Endothelial cell (in vitro differentiated cells): ENCODE measurements at places on chromosomes 5 and 9. TPM values are rescaled to one million over a fixed set of nuclear protein-coding genes. Genes with fewer than 3 reads are reported as not detected.

DNA sequence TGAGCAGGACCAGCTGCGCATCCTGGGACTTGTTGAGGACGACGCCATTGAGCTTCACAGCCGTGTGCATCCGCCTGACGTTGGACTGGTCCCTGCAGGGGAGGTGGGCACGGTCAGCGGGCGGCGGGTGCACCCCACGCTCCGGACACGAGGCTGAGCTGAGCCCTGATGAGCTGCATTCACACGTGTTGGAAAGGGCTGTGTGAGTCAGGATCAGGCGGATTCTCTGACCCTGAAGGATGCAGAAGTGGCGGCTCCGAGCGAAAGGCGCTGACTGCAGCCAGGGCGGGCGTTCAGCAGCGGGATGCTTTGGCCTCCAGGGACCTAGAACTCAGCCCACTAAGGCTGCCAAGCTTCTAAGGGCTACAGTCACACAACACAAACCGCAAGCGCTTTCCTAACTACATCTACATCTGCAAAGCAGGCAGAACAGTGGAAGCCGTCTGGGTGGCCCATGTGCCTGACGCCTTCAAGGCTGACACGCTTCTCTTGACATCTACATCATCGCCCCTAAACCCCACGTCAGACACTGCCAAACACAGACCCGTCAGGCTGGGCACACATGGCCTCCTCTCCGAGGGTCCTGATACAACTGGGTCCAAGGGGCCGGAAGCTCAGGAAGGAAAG lies 44.9 kb downstream of the NKD2 start:
- no peak overlapping the region for H3K27ac ChIP-seq
- peaks cover 3% of the 10 kb centered on the region for H3K27me3 ChIP-seq
- no peaks in the 10 kb centered on the region for H3K4me1 ChIP-seq
- DNase-seq, result no peak

- H3K27ac ChIP-seq, result no peak overlapping the region
- no peak overlapping the region for H3K4me3 ChIP-seq
- H3K4me1 ChIP-seq, result peaks cover 23% of the 10 kb centered on the region
- H3K36me3 ChIP-seq, result peaks cover under 1% of the 10 kb centered on the region
- DNase-seq, result no peak
These were observed 2.3 kb downstream of the PTGS1 start for GRCh38 chr9:122372856-122373845.

DNA sequence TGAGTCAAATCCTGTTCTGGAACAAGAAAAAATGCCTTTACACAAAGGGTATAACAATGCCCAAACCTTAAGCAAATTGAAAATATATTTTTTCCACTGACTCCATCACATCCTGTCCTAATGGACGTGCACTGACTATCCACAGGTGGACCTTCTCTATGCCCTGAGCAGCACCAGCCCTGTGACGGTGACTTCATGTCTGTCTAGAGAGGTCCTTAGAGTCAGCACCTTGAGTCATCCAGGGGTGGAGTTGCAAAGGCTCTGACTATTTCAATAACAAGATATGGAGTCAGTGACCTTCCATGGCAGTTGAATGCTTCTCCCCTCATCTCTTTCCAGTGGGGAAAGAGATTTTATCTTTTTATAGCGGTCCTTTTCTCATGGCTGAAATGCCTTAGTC lies 78.0 kb downstream of the YIPF5 start:
- DNase-seq, result no peak
- H3K36me3 ChIP-seq, result no peaks in the 10 kb centered on the region
- no peak overlapping the region for H3K4me3 ChIP-seq
- H3K27ac ChIP-seq, result no peak overlapping the region
- H3K4me1 ChIP-seq, result peaks cover 24% of the 10 kb centered on the region

DNA sequence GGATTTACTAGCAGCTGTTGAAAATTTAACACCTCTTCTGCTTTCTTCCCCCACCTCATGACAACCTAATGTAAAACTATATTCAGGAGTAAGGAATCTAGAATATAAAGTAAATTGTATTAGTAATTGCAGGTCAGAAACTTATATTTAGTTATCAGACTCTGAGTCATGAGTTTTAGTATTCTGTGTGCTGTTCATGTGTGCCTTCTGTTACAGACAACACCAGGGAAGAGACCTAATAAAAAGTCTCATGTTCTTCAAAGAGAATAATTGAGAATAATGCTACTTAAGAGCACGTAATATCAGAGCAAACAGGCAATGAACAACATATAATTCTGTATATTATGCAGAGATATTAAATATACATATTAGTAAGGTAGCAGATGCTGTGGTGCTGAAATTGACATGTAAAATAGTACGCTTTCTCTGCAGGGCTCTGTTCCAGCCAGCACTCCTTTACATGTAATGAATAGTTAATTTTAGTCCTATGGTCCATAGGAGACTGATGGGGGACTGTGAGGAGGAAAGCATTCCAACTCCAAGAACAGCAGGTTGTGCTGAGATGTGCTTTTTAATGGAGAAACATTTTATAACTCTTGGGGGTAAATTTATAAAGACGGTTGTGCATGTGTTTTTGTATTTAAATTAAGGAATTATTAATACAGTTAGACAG lies 106.4 kb downstream of the ZSWIM6 start:
- H3K4me3 ChIP-seq, result no peak overlapping the region
- peaks cover 2% of the 10 kb centered on the region for H3K27me3 ChIP-seq
- no peak overlapping the region for H3K27ac ChIP-seq
- no peaks in the 10 kb centered on the region for H3K4me1 ChIP-seq

DNA sequence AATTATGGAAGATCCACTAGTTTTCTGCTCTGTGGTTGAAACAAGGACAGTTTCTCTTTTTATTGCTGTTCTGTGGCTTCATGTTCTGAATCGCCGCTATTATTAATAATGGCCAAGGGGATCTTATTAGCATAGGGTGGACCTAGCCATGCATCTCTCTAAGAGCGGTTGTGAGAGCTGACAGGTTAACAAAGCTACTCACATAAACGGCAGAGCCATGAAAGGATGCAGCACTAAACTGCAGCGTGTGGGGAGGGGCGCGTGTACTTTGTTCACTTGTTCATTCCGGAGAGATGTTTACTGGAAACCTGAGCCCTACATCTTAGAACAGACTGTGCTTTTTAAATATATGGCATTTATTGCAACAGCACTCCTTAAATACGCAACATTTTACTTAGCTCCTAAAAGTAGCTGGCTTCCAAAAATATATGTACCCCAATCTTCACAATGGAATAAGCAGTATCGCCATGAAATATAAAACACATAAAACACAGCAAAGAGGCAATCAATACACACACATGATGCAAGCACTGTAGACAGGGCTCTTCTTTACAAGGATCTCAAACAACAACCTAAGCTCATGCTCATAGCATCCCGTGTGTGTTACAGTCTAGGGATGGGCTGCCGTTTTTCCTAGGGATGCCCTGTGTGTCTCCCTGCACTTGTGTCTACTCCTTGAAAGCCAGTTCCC lies 424.6 kb downstream of the MED10 start:
- H3K4me1 ChIP-seq, result no peaks in the 10 kb centered on the region
- H3K4me3 ChIP-seq, result no peak overlapping the region
- peaks cover 4% of the 10 kb centered on the region for H3K27me3 ChIP-seq

- peaks cover 25% of the 10 kb centered on the region for H3K27me3 ChIP-seq
- no peak overlapping the region for H3K4me3 ChIP-seq
- no peak for DNase-seq
- H3K36me3 ChIP-seq, result no peaks in the 10 kb centered on the region
- H3K27ac ChIP-seq, result no peak overlapping the region
These were observed 8.0 kb downstream of the LRRC26 start for GRCh38 chr9:137161558-137162486.

DNA sequence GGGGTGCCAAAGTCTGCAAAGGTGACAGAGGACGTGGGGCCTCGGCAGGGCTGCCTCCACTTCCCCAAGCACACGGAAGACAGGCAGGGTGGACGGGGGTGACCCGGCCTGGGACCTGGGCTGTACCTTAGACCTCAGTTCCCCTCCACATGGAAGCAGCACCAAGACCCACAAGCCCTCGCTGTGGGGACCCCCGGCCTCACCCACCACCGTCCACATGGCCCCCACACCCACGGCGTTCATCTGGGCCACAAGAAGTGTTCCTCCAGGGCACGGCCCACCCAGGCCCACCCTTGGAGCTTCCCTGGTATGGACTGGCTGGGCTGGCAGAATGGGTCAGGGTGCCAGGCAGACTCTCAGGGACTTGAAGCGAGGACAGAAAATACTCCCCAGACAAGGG lies 45.8 kb upstream of the NKD2 start:
- H3K36me3 ChIP-seq, result no peaks in the 10 kb centered on the region
- peaks cover 5% of the 10 kb centered on the region for H3K27me3 ChIP-seq
- no peak overlapping the region for H3K27ac ChIP-seq
- H3K4me1 ChIP-seq, result no peaks in the 10 kb centered on the region
- H3K4me3 ChIP-seq, result no peak overlapping the region
- no peak for DNase-seq

- no peak overlapping the region for H3K27ac ChIP-seq
- peaks cover 2% of the 10 kb centered on the region for H3K27me3 ChIP-seq
- no peak overlapping the region for H3K4me3 ChIP-seq
- H3K36me3 ChIP-seq, result no peaks in the 10 kb centered on the region
- H3K4me1 ChIP-seq, result peaks cover 6% of the 10 kb centered on the region
These were observed 72.8 kb upstream of the ASTN2 start for GRCh38 chr9:117487555-117488175.

DNA sequence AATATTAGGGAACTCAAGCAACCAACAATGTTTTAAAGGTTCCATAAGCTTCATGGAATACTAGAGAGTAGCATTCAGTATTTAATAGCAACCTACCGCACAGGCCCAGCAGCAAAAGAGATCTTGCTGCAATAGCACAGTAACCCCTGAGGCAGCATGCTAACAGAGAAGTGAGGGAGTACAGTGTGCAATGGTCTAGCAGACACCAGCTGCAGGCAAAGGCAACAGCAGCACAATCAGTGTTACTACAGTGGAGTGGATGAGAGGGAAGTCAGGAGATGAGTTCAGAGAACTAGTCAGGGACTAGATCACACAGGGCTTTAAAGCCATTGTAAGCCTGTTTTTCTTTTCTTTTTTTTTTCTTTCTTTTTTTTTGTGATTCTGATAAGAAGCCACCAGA lies 2.8 kb downstream of the TICAM2 start:
- peaks cover 7% of the 10 kb centered on the region for H3K4me1 ChIP-seq
- H3K4me3 ChIP-seq, result no peak overlapping the region
- no peaks in the 10 kb centered on the region for H3K36me3 ChIP-seq
- no peak for DNase-seq

- no peak overlapping the region for H3K27ac ChIP-seq
- no peaks in the 10 kb centered on the region for H3K27me3 ChIP-seq
- no peak for DNase-seq
- no peak overlapping the region for H3K4me3 ChIP-seq
- no peaks in the 10 kb centered on the region for H3K36me3 ChIP-seq
- H3K4me1 ChIP-seq, result no peaks in the 10 kb centered on the region
These were observed 118.8 kb downstream of the BOD1 start for GRCh38 chr5:173497685-173498084.

DNA sequence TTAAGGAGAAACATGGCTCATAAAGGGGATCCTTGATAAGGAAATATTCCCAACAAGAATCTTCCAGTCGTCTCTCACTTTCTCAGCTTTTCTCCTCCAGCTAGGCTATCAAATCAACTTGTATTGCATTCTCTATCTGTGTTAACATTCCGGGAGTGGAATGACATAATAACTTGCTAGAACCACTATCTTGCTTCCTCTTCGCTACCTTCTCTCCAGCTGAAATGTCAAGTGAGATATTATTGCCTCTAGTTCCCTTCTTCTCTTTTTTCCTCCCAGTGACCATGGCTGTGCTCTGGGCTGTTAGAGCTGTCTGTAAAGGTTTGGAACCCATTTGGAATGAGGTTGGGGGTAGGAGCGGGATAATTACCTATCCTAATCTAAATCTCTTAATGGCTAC lies 1329.5 kb upstream of the WWC1 start:
- no peaks in the 10 kb centered on the region for H3K36me3 ChIP-seq
- DNase-seq, result no peak
- no peak overlapping the region for H3K4me3 ChIP-seq
- H3K27me3 ChIP-seq, result peaks cover 2% of the 10 kb centered on the region
- no peak overlapping the region for H3K27ac ChIP-seq

- no peak overlapping the region for H3K27ac ChIP-seq
- H3K27me3 ChIP-seq, result peaks cover 5% of the 10 kb centered on the region
- no peak overlapping the region for H3K4me3 ChIP-seq
- H3K4me1 ChIP-seq, result no peaks in the 10 kb centered on the region
These were observed 300.4 kb downstream of the IRX2 start for GRCh38 chr5:2451100-2451499.

DNA sequence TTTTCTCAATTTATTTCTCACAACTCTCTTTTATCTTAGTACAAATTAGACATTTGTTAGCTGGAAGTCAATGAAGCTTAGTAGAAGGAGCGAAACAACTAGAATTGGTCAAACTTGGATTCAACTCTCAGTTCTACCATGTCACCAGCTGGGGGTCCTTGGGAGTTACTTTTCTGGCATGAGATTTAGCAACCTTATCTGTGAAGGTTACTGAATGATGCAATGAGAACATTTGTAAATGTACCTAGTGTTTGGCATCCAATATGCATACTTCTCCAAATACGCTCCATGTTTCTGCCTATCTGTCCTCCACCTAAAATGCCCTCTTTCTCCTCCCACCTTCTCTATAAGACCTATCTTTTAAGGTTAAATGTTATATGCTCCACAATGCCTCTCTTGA lies 6.3 kb downstream of the HNRNPA0 start:
- peaks cover 12% of the 10 kb centered on the region for H3K36me3 ChIP-seq
- peaks cover 28% of the 10 kb centered on the region for H3K4me1 ChIP-seq
- peaks cover 2% of the 10 kb centered on the region for H3K27me3 ChIP-seq
- H3K4me3 ChIP-seq, result no peak overlapping the region
- H3K27ac ChIP-seq, result no peak overlapping the region
- no peak for DNase-seq

DNA sequence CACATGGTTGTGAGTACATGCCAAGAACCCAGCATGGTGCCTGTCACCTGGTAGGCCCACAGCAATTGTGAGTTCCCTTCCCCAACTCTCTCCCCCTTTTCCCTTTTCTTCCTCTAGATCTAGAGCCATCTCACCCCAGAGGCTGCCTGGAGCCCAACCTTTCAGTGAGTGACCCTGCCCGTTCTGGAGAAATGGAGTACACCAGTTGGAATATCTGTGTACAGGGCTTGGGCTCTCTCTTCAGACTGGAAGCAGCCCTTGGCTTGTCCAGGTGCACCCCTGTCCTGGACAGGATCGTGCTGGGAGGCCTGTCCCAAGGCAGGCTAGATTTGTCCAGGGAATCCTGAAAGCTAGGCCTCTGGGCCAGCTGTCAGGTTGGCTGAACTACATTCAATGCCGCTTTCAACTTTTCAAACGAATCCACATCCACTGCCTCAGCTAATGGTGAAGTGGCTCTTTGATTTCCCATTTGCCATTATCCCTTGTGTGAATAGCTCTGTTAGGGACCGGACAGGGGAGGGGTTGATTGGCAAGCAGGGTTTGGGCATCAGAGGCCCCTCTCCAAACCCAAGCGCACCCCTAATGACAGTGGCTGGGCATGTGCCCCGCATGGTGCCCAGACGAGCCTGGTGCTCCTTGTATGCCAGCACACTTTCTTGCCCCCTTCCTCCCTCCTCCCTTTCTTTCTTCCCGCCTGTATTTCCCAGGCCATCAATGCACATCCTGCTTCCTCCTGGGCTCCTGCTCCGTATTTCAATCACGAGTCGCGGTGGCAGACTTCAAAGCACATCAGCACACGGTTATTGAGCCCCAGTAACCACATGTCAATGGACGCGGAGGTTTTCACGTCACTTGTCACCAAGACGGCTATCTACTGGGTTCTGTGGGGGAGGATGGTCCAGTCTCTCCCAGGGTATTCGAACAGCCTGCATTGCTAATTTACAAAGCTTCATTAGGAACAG lies 211.2 kb downstream of the DAB2IP start:
- peaks cover 5% of the 10 kb centered on the region for H3K27me3 ChIP-seq
- peaks cover 26% of the 10 kb centered on the region for H3K4me1 ChIP-seq
- no peak for DNase-seq
- H3K4me3 ChIP-seq, result peak overlapping the region; percentile 28
- H3K27ac ChIP-seq, result peak overlapping the region; percentile 64

C1QTNF3 gene
- total RNA-seq, result 2.1 TPM

C1QTNF2 gene
- total RNA-seq, result not detected

IARS1 gene
- total RNA-seq, result 76.1 TPM

INSL4 gene
- not detected for total RNA-seq
